ENCODE measurements at places on chromosomes 3 and 15.

DNA sequence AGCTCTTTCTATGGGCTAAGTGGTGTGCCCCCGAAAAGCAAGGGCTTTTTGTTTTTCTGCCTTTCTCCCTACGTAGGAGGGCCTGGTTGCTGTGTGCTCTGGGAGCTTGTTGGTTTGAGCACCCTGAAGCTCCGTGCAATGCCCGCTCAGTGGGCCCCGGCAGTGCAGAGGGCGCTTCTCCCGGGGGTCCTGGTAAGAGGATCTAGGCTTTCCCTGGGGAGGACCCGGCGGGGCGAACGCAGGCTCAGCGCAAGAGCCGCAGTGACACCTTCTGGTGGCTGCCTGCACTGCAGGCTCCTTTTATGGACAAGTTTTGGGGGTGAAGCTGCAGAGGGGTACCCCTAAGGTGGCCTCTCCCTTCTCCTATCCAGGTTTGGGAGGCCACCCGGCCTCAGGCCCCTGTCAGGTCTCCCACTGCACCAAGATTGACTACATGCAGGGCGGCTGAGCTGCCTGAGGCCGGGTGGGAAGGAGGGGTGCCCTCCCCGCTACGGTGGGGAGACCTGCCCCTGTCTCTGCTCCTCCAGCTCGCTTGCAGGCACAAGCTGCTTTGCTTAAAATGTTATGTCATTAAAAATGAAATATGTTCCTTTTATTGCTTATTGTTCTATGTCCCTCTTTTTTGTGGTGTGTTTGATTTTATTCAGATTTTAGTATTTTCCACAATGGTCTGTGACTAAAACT is 387.9 kb downstream of the GABRG3 start:
- DNase-seq, result no peak

DNA sequence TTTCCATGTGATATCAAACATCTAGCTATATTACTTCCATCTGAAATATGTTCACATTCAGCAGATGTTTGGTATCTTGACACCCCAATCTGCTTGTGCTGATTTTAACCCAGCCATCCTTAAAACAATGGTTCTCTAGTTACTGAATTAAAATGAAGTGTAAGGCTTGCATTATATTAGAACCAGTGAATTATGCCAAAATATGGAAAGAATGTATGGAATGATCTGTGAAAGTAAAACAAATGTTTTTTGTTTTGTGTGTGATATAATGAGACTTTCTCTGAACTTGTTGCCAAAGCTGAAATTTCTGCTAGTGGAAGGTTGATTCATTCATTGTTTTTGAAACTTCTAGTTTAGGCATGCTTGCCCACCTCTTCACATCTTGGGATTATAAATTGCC is 317.1 kb downstream of the MEX3B start:
- DNase-seq, result no peak

DNA sequence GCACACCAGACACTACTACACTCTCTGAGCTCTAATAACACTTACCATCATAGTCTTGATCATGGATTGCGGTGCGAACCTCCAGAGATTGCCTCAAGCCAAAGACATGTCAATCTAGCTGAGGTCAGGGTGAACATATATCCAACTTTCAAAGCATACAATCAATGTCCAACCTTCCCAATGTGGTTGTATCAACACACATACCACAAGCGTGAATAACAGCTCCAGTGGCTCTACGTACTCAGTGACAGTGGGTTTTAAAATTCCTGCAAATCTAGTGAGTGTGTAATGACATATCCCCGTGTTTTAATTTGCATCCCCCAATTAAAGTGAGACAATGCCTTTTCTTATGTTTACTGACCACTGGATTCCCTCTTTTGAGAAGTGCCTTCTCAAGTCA is 29.6 kb downstream of the SFMBT1 start:
- DNase-seq, result no peak

- DNase-seq, result no peak
These were observed 37.8 kb downstream of the CFAP100 start for GRCh38 chr3:126432361-126433104.

DNA sequence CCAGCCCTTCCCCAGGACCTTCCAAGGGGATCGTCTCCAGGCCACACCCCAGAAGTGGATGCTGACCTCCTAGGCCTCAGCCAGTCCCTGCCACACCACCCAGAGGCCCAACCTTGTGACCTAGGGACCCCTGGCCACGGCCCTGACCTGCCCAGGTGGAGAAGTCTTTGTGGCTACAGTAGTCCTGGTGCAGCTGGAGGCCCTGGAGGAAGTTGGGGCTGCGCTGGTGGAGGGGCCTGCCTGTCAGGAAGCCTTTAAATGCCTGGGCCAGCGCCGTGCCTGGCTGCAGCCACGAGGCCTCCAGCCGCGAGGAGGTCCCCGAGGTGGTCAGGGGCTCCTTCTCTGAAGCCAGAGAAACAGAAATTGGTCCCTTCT is 23.4 kb downstream of the PLA2G4D start:
- no peak for DNase-seq

DNA sequence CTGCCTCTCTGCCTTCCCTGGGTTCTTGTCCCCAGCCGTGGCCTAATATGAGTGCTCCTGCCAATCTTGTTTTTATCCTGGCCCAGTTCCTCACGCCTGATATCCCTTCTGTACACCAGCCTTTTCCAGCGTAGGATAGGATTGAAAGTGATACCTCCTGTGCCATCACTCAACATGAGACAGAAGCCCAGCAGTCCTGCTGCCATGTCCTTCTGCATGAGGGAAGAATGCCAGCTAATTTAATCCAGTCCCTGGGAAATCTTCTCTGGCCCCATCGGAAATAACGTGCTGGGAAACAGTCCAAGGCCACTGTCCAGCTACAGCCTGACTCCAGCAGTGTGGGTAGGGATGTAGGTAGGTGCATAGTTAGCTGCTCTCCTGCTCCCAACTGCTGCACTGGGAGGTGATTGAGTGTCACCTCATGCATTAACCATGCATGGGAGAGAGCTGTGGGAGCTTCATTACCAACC is 92.0 kb upstream of the TPM1 start:
- no peak for DNase-seq
